ENCODE measurements at places on chromosomes 11 and 22. TPM values are rescaled to one million over a fixed set of nuclear protein-coding genes. Genes with fewer than 3 reads are reported as not detected.

The VSIG2 gene
- not detected for total RNA-seq

The WNT11 gene
- 0.16 TPM for total RNA-seq

The ESAM gene
- 0.75 TPM for total RNA-seq

The MYBPC3 gene
- not detected for total RNA-seq

The TCIRG1 gene
- 80.7 TPM for total RNA-seq

The PCNX3 gene
- total RNA-seq, result 38.7 TPM

The OR8B4 gene
- total RNA-seq, result not detected

The PLEKHA7 gene
- total RNA-seq, result 0.96 TPM

The NOX4 gene
- 15.8 TPM for total RNA-seq

The MS4A3 gene
- not detected for total RNA-seq

The APOBEC3G gene
- total RNA-seq, result 39.1 TPM

The DBX1 gene
- total RNA-seq, result not detected

The MDK gene
- 183 TPM for total RNA-seq

The C11orf16 gene
- not detected for total RNA-seq

The DCHS1 gene
- total RNA-seq, result 1.1 TPM

The MYOD1 gene
- not detected for total RNA-seq

The TP53I11 gene
- 0.60 TPM for total RNA-seq

The PVALB gene
- not detected for total RNA-seq

The MCAT gene
- 20.6 TPM for total RNA-seq

The PMM1 gene
- 13.2 TPM for total RNA-seq

The SEPTIN3 gene
- total RNA-seq, result 0.98 TPM

The OR2AG1 gene
- not detected for total RNA-seq

The DCDC1 gene
- total RNA-seq, result not detected

The PKDREJ gene
- total RNA-seq, result not detected

The MYEOV gene
- total RNA-seq, result 18.6 TPM

The MRGPRF gene
- not detected for total RNA-seq

The OR8G1 gene
- total RNA-seq, result 0.64 TPM

The AKIP1 gene
- 28.4 TPM for total RNA-seq

The KCNE3 gene
- total RNA-seq, result 0.04 TPM

The GLB1L3 gene
- total RNA-seq, result not detected

The FBLN1 gene
- total RNA-seq, result 1.1 TPM

The MRGPRX3 gene
- total RNA-seq, result 0.15 TPM

The BARX2 gene
- total RNA-seq, result 0.53 TPM

The ANO1 gene
- 29.5 TPM for total RNA-seq

The TIMP3 gene
- total RNA-seq, result 337 TPM

The PHLDA2 gene
- 48.4 TPM for total RNA-seq

The ATP5MG gene
- total RNA-seq, result 149 TPM

The EIF3F gene
- 212 TPM for total RNA-seq

The MAJIN gene
- total RNA-seq, result not detected
